GM13977 (cell line): ENCODE measurements at places on chromosomes 12 and 14.

GRCh38 chr12:109589691-109590245 is 16.2 kb downstream of the MVK start:
- DNase-seq = no peak

DNA sequence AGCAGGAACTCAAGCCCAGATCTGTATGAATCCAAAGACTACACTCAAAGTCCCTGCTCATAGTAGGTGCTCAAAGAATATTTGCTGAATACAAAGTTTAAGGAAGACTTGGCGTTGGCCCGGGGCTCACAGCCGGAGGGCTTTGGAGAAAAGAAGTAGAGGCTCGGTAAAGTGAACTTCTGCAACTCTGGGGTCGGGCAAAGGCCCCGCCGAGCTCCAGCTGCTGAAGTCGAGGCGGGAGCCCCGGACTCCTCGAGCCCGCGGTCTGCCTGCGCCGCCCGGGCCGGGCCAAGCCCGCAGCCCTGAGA is 335 bp downstream of the GCN1 start:
- DNase-seq = no peak

DNA sequence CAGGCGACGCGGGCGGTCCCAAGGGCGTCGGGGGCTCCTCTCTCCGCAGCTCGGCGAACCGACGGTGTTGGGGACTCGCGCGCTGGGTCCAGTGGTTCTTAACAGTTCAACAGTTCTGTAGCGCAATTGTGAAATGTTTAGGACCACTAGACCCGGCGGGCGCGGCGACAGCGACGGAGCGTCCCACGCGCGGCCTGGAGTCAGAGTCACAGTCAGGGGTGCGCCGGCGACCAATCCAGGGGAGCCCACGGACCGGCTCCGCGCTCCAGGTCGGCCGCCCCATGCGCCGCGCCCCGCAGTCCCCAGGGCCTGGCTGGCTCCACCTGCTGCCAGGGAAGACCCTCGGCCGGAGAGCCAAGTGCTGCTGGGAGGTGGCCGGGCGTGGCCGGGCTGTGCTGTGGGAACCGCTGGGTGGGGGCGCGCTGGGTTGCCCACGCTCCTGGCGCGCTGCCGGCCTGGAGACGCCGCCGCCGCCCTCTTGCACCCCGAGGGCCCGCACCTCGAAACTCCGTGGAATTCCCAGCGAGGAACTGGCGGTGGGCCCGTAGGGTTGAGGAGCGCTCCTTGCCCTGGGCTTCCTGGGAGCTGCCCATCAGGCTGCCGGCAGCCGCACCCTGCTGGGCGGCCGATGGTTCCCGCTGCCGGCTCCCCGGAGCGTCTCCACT is 20.9 kb upstream of the KIF26A start:
- DNase-seq = no peak

GRCh38 chr12:123550700-123551099 is 17.2 kb upstream of the RILPL1 start:
- no peak for DNase-seq

DNA sequence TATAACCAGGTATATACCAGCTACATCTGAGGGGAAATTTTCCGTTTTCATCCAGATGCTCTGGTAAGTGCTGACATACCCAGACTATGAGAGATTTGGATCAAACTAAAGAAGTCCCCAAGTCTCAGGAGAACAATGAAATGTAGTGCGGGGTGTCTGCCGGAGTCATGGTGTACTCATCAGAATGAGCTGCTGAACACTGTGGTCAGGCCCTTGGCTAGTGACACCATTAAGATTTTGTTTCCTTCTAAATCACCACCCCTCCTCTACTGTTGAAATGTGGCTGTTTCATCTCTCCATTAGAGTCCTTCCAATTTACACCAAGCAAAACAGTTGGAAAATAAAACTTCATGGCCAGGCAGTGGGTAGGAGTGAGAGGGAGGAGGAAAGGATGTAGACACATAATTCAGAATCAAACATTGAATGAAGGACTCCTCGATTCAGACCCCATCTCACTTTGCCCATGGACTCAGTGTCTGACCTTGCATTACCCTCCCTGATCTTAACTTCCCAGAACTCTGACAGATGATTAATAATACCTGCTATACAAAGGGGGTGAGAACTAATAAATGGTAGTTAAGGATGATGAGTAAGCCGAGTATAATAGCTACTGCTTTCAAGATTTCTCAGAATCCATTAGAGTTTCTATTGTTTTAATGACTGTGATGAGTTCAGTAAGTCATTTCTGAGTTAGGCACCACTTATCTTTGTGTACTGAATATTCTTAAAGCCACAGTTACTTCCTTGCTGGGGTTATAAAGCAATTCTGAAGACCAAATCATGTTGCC is 127.4 kb downstream of the CRADD start:
- DNase-seq = no peak
